ENCODE measurements at places on chromosomes 11 and 22.

DNA sequence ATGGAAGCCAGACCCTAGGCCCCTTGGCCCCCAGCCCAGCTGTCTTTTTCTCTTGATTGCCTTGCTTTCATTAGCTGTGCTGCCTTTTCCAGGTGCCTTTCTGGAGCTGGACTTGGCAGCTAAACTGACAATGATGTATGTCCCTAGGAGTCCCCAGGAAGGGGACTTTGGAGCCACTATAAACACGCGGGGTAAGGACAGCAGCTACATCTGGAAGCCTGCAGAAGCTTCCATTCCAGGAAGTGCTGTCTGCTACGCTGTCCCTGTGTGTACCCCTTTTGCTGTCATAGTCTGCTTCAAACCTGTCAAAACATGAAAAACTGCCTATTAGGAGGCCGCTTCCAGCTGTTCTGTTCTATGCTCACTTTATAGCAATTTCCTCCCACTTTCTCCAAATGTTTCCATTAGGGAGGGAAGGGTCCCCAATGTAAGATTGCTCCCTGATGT, 153.3 kb upstream of the RAG2 start:
- no peak for DNase-seq

GRCh38 chr22:50001388-50002231, 11.0 kb downstream of the IL17REL start:
- no peak for DNase-seq

DNA sequence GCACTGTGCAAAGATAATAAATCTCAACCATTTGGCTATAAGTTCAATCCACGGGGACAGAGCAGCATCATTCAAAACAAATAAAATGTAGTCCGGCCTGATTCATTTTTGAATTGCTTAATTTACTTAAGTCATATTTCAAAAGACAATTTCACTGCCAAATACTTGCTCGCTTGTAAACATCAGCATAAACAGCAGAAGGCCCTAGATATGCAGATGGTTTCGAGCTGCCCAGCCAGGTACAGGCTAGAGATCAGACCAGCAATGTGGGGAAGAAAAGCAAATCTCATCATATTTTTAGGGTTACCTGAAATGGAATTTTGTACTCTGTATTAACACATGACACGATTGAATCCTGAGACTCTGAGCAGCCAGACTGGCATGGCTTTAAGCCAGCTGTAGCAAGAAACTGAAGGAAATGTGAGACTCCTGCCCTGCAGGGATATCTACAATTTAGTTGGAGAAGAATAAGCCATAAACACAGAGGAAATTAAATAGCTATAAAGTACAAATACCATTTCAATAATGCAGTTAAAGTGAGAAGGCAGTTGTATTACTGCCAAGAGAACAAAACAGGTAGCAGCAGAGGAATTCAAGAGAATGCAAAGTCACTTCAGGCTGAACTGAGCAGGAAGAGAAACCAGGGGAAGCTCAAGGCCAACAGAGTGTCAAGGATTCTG, 440.3 kb downstream of the ETS1 start:
- no peak for DNase-seq

DNA sequence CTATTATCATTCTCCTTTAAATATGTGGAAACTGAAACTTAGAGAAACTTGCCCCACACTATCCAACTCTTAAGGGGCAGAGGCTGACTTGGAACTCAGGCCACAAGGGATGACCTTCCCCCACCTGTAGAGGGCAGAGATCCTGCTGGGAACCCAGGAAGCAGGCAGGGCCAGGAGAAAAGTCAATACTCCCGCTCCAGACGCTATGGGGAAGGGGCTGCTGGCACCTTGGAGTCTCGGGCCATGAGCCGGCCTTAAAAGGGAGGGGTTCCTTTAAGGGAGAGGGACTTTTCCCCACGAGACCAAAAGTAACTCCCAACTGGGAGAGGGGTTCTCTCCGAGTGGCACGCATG, 620 bp upstream of the ANO5 start:
- DNase-seq, result no peak

DNA sequence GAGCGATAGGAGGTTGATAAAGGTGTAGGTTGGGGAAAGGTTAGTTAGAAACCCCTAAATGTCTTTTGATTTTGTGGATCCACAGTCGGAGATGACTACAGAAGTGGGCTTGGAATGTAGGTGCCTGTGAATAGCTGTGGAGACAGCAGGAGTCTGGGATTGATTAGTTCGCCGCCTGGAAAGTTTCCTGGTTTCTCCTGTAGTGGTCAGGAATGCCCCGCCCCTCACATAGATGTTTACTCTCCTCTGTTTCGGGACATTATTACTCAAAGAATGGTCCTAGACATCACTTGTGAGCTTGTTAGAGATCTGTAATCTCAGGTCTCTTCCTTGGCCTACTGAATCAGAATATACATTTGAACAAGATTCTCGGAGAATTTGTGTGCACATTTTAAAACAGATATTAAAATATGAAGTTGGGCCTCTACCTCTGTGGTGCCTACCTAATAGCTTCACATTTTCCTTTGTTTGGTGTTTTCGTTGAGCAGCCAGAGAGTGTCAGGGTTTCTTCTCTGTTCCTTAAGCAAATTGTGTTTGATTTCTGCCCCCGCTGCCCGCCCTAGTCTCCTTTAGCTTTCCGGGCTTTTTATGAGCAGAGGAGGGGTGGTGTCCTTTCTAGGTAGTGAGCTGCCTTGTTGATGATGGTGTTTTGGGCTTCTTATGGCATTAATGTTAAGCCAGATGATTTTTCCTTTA, 89.4 kb downstream of the PPP6R3 start:
- no peak for DNase-seq

GRCh38 chr11:17603056-17603825, 56.2 kb downstream of the OTOG start:
- no peak for DNase-seq

GRCh38 chr11:71418643-71419042, 29.6 kb downstream of the DHCR7 start:
- no peak for DNase-seq

- DNase-seq, result no peak
These were observed 64.2 kb downstream of the CYTH4 start for GRCh38 chr22:37346505-37346895.

DNA sequence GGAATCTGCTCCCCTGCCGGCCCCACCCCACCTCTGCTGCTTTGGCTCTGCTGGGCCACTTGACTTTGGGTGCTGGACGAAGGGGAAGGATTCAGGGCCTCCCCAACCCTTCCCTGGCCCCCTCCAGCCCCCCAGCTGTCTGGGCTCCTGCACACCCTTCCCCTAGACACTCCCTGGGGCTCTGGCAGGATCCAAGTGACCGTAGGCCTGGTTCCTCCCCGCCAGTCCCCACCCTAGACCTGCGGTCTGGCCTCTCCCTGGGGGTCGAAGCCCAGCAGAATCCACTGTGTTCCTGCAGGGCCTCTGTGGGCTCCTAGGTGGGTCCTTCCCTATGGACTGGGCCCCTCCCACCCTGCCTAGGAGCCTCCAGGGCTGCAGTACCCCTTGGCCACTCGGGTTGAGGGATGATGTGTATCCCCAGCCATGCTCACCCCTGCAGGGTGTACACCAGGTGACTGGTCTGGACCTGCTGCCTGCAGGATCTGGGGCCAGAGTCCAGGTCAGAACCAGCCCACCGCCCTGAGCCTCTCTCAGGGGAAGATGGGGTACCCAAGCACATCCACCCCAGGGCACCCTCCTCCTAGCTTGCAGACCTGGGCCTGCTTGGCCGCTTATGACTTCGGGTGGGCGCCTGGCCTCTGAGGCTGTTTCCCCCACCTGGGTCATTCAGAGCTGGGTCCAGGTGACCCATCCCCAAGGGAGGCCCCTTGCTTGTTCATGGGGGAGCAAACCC, 5.6 kb downstream of the PIM3 start:
- DNase-seq, result no peak

DNA sequence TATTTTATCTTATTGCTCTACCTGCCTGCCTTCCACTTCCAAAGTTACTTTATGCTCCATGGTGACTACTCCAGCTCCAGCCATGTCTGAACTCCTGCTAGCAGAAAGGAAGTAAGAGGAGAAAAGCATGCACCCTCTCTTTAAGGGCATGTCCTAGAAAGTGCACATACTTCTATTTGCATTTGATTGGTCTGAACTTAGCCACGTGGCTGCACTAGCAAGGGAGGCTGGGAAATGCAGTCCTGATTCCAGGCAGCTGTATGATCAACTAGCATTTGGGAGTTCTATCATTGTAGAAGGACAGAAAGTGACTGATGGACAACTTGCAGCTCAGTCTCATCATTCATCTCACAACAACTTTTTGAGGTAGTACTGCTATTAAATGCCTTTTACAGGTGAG, 515.7 kb downstream of the BUD13 start:
- no peak for DNase-seq

DNA sequence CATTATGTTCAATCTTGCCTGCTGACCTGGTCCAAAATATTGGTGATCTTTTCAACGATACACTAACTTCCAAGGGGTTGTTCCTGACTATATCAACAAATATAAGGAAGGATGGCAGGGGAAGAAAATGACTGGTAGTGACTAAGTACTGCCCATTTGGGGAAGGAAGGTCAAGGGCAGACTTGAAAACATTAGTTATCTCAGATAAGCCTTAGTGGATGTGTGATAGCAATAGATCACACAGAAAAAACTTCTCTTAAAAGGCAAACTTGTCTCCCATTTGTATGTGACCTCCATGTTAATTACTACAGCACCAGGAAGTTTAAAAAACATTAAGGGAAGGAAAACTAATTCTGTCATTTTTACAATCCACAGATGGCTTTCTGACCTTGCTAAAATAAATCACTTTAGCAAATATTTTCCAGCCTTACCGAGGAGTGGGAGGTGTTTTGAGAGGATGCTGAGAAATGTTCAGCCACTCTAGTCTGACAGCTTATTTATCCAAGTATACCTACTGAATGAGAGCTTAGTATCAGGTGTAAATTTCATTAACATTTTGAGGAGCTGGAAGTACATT, 88.2 kb upstream of the DDI1 start:
- DNase-seq, result no peak

- DNase-seq, result no peak
These were observed at the start of gene ROBO3 for GRCh38 chr11:124865181-124865901. TSS of gene ROBO3 (plus strand) at chr11:124865432. CDS start at chr11:124865578, 146 bp downstream.

DNA sequence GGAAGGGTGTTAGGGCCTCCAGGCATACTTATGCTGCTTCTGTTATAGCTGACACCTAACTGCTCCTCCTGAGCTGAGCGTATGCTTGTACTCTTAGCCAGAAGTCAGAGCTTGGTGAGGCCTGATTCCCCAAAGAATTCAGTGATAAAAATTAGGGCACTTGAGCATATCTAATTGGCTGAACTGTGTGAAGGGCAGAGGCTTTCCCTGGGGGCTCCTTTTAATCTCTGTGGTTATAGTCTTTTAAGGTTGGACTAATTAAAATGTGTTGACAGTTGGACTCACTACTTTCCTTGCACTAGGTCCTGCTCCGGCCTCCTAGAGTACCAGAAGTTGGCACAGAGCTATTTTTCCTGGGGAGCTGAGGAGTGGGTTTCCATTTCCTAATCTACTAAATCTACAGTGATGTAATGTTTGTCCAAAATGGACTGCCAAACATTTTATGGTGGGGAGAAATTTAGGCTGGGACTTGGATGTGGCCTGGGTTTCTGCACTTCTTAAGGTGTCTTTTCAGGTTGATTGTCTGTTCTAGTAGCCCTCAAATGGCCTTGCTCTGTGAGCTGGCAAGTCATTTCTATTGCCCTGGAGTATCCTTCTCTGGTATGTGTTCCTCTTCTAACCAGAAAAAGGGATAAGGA, 18.4 kb downstream of the STIM1 start:
- DNase-seq, result no peak

GRCh38 chr22:28016781-28017557, 97.9 kb upstream of the PITPNB start:
- no peak for DNase-seq

DNA sequence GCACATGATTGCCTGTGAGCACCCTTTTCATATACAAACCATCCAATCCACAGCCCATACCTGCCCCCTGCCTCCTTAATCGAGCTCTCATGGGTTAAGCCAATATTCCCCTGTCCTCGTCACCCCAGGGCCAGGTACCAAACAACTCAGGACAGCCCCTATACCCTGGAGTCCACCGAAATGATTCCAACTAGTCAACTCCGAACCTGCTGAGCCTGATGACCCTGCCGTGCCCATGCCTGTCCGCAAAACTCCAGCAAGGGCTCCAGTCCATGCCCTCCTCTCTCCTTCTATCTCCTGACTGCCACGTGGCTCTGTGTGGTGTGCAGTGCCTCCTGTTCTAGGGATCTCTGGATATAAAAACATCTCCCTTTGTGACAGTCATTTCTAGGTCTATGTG, 35.5 kb upstream of the SYT13 start:
- DNase-seq, result no peak

DNA sequence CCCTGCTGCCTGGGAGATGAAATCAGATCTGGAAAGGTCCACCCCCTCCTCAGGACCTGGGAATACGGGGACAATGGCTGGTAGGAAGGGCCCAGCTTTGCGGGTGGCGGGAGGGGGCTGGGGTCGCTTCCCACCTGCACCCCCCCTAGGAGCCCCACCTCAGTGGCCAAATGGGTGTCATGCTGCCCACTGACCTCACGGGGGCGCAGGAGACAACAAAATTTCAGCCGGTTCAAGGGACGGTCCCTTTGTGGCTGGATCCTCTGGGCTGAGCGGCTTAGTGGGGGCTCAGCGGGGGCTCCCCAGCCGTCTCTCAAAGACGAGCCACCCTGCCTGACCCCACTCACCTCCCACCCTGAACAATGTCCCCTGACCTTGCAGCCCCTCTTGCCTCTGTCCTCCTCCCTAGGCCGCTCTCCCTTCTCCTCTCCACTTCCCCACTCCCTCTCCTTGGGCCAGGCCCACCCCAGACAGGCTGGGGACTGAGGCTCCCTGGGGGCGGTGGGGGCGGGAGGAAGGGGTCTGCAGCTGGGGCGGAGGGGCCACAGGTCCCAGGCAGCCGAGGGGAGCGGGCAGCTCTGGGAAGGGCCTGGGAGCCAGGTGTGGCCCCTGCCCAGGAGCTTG, 39.3 kb upstream of the H19 start:
- DNase-seq, result no peak

- DNase-seq, result peak; percentile 77
These were observed 49.0 kb upstream of the BIRC3 start for GRCh38 chr11:102268083-102268984.

- no peak for DNase-seq
These were observed 16.4 kb downstream of the PPM1F start for GRCh38 chr22:21936151-21936775.

GRCh38 chr22:32204040-32204855, 625 bp downstream of the RFPL2 start:
- DNase-seq, result peak; percentile 79

Data from spinal cord (tissue), 10 donors.